Activated CD8-positive, alpha-beta T cell treated with anti-CD3 and anti-CD28 coated beads, Interleukin-2, amount 10 ng/mL, durations not matched to agents 7 days and 5 days (primary cell): ENCODE measurements at places on chromosomes 1 and 21. TPM values are rescaled to one million over a fixed set of nuclear protein-coding genes. Genes with fewer than 3 reads are reported as not detected.

GRCh38 chr1:25797939-25798338, 2.1 kb upstream of the SELENON start:
- DNase-seq: peak; percentile 44

DNA sequence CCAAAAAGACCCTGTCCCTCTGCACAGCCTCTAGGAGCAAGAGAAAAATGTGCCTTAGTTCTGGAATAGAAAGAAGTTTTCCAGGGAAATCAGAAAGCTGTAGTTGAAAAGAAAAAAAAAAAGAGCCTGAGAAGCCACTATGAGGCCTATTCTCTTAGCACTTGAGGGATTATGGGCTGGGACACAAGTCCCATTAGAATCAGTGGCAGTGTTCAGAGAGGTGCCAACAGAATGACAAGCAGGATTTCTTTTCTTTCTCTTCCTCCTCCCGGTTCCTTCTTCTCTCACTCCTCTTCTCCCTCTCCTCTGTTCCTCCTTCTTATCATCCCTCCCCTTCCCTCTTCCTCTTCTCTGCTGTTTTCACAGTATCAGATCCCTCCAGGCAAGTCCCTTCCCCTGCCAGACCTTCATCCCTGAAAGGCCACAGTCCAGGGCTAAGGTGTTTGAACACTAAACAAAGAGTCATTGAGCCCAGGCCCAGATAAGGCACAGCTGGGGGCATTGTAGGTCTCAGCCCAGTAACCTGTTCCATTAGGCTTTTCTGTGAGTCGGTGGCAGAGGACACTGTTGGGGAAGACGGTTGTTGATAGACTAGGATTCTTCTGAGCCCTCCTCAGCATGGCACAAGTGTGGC, 64.7 kb upstream of the LPGAT1 start:
- no peak for DNase-seq

DNA sequence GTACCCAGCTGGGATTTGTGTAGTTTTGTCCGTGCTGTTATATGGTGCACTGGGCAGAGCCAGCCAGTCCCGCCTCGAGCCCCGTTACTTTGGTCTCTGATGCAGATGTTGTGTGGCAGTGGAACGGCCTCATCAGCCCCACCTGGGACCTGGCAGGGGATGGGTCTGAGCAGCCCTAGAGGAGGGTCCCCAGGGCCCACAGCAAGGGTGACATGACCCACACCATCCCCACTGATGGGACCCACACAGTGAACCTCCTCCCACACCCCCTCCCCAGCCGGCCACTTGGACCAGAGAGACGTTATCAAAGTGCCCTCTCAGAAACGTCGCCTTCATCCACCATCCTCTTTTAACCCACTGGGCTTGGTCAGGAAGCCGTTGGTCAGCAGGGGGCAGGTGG, 42.0 kb upstream of the PCBP3 start:
- no peak for DNase-seq

DNA sequence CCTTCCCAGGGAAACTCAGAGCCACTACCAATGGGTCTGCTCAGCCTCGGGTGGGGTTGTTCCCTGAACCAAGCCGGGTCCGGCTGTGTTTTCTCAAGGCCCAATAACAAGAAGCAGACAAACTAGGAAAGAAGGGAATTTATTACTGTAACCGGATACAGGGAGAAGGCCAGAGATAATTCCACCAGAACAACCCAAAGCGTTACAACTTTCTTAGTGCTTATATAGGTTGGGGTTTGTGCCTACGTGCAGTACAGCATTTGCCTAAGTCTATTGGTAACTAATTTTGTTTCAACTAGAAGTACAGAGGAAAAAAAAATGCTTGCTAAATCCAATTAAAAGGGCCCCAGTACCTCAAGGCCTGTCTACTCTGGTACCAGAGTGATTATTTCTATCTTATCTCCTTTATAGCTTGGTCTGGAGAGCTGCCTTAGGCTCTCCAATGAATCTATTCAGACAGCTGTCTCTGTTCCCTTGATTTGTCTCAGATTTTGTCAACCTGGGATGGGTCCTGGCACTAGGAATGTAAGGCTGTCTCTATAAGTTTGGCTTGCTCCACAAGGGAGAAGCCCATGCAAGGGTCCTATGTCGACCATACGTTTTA, 57.3 kb upstream of the CCDC190 start:
- no peak for DNase-seq

DNA sequence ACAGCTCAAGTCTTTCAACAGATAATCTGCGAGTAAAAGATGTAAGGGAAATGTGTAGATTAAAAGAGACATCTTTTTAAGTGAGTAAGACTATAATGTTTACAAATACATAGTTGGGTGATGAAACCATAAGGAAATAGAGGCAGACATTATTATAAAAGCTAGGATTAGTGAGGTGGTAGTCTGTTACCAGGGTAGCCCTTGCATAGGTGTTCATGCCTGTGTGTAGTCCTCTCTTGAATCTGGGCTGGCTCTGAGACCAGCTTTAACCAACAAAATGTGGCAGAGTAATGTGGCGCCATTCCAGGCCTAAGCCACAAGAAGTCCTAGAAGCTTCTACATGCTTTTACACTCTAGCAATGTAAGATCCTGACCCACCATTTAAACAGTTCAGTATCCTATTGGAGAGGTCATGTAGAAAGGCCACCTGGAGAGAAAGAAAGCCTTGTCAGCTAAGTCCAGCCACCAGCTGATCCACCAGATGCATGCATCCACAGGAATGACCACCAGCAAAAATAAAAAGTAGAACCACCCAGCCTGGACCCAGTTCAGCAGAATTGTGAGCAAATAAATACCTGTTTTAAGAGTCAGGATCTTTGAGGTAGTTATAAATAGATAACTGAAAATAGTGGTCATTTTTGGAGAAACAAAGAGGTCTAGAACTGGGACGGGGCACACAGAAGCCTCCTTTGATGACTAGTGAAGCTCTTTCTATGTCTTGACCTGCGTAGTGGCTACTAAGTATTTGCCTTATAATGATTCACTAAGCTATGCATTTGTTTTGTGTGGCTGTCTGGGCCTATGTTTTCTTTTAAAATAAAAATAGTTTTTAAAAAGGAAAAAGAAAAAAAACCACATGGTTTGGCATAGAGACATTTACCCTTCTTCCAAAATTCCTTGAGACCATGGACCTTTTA, 8.1 kb downstream of the NIBAN1 start:
- DNase-seq: no peak

DNA sequence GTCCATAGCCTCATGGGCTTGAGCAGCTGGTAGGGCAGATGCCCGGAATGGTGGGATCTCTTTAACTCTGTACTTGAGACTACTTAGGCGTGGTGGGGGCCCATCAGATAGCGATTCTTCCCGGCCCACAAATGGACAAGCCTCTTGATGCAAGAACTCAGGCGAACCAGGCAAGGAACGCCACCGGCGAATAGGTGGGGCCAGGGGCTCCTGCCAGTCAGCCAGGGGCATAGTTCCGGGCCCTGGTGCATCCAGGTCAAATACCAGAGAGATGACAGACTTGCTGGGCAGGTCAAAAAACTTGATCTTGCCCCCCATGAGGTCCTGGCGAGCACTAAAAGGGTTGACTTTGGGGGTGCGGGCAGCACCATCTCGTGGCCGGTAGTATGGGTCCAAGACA, 4.8 kb upstream of the MUTYH start:
- no peak for DNase-seq

GRCh38 chr1:233704170-233704897, 90.4 kb downstream of the KCNK1 start:
- no peak for DNase-seq

GRCh38 chr1:228000836-228001563, 5.8 kb upstream of the WNT3A start:
- DNase-seq: no peak

DNA sequence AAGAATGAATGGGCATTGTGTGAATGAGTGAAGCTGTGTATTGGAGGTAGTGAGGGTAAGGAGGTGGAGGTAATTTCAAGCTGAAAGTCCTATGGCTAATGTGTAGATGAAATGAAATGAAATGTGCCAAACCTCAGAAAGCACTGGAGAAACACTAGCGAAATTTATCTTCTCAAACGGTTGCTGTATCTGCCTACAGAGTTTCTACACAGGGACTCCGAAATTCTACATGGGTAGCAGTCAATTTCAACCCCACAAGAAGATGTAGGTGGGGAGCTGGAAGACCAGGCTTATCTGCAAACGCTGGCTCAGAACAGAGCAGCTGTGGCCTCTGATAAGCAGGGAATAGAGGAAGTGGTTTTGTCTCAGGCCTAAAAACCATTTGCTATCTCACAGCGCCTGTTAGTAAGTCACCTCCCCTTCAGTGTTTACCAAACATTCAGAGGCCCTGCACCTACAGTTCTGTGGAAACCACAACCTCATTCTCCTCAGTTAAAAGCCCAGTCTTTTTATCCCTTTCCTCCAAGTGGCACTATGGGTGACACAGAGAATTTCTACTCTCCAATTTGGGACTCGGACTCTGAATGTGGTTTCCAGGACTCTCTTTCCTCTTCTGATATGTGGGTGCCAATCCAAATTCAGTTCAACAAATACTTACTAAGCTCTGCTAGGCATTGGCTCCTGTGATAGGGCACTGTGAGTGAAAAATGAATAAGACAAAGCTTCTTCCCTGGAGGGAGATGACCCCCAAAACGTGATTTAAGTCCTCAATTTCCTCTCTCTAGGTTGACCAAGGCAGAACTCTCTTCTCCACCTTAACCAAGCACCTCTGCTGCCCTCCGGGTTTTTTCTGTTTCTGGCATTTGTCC, 17.2 kb upstream of the SLAMF6 start:
- peak; percentile 76 for DNase-seq

DNA sequence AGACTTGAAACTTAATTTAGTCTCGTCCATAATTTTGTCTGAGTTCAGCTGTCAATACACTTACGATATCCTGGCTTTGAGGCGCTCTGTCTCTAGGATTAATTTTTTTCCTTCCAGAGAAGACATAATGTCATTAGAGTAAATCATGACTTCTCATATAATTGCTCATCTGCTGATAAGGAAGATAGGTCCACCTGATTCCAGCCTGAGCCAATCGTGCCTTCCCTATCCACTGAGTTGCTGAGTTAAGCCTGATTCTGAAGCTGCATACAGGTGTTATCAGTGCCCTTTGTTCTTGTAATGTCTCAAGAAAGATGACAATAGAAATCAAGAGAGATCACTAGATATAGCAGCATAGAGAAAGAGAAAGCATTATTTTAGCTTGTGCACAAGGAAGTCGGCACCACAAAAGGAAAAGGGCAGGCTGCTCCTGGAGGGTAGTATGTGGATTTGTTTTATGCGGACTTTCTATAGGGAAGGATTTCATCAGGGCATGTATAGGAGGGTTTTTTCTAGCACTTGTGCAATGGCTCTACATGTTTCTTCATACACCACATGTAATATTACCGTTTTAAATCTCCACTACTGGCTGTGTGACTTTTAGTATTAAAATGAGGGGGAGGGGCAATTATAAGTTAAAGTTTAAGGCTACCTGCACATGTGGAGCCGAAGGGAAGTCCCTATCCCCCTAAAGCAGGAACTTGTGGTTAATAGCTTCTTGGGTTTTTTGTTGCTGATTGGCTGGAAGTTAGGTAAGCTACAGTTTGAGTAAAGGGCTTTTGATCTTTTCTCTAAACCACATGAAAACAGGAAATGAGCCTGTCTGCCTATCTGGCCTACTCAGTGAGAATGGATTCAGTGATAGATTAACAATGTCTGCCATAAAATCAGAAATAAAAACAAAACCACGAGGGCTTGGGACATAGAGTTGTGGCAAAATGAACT, 133.4 kb downstream of the PLPPR5 start:
- DNase-seq: peak; percentile 66

DNA sequence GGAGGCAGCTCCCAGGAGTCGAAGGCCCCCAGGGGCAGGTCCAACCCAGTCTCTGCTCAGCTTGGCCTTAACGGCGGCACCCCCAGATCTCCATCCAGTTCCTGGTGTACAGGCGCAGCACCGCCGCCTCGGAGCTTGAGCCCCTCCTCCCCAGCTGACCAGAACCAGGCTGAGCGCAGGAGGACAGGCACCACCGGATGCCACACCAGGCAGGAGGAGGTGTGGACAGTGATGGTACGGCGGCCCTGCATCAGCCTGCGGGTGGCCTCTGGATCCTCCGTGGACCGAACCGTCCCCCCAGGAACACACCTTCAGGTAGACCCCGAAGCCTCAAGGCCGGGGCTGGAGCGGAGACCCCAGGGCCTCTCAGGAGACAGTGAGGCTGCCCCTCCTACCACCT, 16.4 kb downstream of the SLC66A1 start:
- DNase-seq: no peak

GRCh38 chr1:55894521-55894920, 679.4 kb upstream of the USP24 start:
- DNase-seq: no peak

The TMPRSS2 gene
- not detected for total RNA-seq

The RGS8 gene
- not detected for total RNA-seq

The OPTC gene
- not detected for total RNA-seq

The IQCC gene
- total RNA-seq: 6.3 TPM

The MCOLN3 gene
- 1.6 TPM for total RNA-seq

The CATSPERE gene
- total RNA-seq: 0.37 TPM

The SLC35F3 gene
- total RNA-seq: 35.7 TPM
